Lung (tissue), 17 donors: ENCODE measurements at places on chromosomes 5 and 9. TPM values are rescaled to one million over a fixed set of nuclear protein-coding genes. Genes with fewer than 3 reads are reported as not detected.

GRCh38 chr5:122870219-122870856 lies 24.9 kb downstream of the SNX24 start:
- DNase-seq: no peak

DNA sequence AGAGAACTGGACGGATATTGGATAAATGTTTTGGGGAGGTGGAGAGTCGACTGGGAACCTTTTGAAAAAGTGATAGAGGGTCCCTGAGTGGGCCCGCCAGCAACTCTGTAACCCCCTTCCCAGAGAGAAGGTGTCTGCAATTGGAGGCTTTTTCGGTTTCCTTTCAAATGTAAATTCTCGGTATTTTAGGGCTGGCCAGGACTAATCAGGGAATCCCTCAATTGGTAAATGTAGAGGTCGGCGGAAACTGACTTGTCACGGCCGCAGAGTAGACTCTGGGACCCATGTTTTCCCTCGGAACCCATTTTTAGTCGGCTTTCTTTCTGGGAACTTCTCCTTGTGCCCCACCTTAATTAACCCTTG lies 524 bp downstream of the CCNB1 start:
- peak; percentile 20 for DNase-seq

DNA sequence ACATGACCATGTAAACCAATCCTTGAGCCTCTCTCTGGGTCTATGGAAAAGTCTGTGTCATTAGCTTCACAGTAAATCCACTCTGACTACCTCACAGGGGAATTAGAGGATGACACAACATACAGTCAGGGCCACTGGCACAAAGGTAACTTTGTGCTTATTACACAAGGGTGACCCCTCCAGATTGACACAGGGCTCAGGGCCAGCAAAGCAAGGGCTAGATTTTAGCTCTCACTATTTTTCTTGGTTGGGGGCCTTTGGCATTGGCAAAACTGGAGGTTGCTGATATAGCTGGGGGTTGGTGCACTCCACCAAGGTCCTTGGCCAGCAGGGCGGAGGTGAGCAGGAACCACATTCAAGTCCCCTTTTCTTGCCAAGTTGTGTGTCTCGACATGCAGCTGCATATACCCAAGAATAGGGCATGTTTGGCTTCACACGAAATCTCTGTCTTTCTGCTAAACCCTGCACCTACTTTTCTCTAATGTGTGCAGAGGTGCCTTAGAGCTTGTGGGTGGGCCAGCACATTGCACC lies 15.2 kb upstream of the OSMR start:
- DNase-seq: no peak

DNA sequence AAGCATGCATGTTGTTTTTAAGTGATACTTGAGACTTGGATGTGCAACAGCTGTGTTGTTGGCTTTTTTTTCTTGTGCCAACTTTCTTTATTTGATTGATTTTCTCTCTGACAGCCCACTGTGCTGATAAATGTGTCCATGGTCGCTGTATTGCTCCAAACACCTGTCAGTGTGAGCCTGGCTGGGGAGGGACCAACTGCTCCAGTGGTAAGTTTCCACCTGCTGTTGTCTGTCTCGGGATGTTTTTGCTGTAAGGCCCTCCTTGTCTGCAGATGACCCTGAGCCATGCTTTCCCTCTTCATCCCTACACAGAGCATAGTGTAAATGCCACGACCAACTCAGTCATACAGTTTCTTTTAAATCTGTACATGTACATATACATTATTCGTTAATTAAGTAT lies 79.2 kb downstream of the MEGF10 start:
- DNase-seq: no peak

DNA sequence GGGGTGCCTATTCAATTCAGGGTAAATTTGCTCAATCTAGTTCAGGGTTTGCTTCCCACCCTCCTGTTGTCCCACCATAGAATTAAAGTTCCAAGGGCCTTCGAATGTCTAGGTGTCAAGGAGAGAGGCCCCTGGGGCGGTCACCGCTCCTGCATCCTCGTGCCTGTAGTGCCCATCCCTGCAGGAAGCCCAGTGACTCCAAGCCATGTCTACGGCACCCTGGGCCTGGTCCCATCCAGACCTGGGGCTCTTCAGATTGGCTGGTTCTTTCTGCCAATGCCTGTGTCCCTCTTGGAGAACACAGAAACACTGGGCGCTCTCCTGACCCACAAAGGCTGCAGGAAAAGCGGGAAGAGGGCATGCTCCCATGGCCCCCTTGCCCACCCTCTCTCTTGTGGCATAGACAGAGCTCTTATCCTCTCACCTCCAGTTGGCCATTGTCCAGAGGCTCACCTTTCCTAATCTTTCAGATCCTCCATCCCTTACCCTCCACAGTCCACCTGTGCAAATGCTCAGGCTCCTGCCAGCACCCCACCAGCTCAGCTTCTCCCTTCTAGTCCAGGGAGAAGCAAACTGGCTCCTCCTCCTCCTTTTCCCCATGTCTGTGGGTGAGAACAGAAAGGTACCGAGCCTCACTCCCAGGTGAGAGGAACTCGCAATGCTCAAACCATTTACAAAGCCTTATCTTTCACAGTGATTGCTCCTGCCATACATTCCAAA lies 253.0 kb upstream of the IRX2 start:
- DNase-seq: no peak

GRCh38 chr9:6634444-6634843 lies 11.1 kb downstream of the GLDC start:
- DNase-seq: no peak

GRCh38 chr5:96851312-96852062 lies 24.8 kb upstream of the ERAP2 start:
- DNase-seq: no peak

DNA sequence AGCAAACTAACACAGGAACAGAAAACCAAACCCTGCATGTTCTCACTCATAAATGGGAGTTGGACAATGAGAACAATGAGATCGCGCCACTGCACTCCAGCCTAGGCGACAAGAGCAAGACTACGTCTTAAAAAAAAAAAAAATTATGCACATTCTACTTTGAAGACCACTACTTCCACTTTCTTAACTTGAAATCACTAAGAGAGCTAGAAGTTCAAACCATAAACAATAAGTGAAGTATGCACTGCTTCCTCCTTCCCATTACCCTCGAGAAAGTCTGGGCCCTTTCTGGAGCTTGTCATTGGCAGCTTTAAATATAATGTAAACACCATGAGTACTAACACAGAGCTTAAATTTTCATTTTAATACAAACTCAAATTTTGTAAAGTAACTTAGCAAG lies 94.9 kb downstream of the TLE1 start:
- no peak for DNase-seq

- DNase-seq: no peak
Observed at GRCh38 chr9:120646948-120647347, 67.0 kb upstream of the CDK5RAP2 start.

DNA sequence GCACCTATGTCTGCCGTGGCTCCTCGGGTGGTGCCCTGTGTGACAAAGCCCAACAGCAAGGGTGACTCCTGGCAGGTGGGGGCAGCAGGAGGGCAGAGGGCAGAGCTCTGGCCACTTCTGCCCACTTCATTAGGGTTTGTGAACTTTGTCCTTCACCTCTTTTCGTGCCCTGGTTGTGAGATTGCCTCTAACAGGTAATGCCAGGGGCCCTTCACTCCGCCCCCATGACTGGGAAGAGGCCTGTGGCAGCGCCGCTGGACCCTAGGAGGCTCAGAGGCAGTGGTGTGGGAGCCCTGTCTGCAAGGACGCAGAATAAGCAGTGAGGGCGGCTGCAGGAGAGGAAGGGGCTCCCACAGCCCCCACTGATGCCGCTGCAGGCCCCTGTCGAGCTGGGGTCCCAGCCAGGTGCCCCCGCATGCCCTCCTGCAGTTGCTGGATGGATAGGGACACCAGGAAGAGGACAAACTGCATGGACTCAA lies 108.7 kb upstream of the LMX1B start:
- DNase-seq: no peak

DNA sequence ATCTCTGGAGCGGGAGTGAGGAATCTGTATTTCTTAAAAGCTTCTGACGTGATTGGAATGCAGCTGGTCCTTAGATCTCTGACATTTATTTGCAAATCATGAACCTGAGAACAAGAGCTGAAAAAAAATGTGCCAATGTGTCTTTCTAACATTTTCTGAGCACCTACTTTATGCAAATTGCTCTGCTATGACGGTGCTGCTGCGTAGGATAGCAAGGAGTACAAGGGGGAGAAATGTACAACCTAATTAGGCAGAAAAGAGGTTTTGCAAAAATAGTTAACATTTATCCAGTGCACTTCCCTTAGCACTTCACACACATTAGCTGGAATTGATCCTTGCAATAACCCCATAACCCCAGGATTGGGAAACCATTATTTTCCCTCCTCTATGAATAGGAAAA lies 357.5 kb downstream of the TLE4 start:
- DNase-seq: no peak

DNA sequence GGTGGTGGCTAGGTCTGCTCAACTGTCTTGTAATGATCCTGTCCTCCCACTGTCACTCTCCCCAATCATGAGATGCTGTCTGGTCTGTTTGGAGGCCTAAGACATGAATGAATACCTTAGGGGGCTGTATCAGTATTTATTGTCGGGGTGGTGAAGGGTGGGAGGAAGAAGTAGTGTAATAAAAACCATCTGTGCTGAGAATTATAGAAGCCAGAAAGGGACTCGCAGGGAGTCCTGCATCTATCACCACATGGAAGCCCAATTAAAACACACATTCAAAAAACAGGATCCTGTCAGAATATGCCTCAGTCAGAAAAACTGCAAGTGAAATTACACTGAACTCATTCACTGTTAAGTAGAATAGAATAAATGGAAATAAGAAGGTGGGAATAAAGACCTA lies 1134.3 kb upstream of the C9orf72 start:
- no peak for DNase-seq

GRCh38 chr5:57805732-57806131 lies 323.1 kb upstream of the ACTBL2 start:
- DNase-seq: no peak

DNA sequence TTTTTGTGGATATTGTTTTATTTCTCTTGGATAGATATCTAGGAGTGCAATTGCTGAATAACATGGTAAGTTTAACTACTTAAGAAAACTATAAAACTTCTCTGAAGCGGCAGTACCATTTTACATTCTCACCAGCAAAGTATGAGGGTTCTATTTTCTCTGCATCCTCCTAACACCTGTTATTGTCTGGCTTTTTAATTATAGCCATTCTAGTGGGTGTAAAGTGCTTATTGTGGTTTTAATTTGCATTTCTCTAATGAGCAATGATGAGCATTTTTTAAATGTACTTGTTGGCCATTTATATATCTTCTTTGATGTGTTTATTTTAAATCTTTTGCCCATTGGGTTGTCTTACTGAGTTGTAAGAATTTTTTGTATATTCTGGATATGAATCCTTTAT lies 28.7 kb downstream of the SMIM32 start:
- no peak for DNase-seq

DNA sequence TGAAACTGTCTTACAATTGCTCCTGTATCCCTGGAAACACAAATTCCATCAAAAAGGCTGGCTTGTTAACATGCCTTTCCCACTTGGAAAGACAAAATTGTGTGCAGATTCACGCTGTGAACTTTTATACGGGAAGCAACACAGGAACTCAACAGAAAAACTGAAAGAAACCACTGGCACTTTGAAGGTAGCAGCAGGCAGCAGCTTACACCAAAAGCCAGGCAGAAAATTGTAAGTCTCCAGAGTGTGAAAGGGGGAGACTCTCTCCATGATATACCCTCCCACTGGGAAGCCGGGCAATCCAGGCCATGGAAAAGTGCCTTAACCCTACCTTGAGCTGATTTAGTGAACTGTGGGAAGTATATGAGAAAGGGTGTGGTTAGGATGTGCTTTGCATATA lies 943.7 kb downstream of the CDH18 start:
- DNase-seq: no peak

- no peak for DNase-seq
Observed at GRCh38 chr5:107778647-107779046, 107.9 kb upstream of the EFNA5 start.

GRCh38 chr5:29462241-29462640 lies 1731.2 kb upstream of the CDH6 start:
- DNase-seq: no peak

GRCh38 chr5:67020096-67020615 lies 176.4 kb downstream of the CD180 start:
- no peak for DNase-seq

GRCh38 chr5:109563739-109564138 lies 126.0 kb upstream of the MAN2A1 start:
- DNase-seq: no peak

DNA sequence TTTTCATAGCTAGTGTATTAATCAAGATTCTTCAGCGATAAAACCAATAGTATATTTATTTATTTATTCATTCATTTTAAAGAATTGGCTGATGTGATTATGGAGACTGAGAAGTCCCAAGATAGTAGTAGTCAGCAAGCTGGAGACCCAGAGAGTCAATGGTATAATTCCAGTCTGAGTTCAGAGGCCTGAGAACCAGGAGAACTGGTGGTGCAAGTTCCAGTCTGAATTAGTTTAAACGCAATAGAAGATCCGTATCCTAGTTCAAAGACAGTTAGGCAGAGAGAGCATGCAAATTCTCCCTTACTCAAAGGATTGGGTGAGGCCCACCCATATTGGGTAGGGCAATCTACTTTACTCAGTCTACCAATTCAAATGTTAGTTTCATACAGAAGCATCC lies 364.2 kb upstream of the RPS23 start:
- no peak for DNase-seq

GRCh38 chr5:150442699-150443080 lies 6.8 kb downstream of the RPS14 start:
- no peak for DNase-seq

DNA sequence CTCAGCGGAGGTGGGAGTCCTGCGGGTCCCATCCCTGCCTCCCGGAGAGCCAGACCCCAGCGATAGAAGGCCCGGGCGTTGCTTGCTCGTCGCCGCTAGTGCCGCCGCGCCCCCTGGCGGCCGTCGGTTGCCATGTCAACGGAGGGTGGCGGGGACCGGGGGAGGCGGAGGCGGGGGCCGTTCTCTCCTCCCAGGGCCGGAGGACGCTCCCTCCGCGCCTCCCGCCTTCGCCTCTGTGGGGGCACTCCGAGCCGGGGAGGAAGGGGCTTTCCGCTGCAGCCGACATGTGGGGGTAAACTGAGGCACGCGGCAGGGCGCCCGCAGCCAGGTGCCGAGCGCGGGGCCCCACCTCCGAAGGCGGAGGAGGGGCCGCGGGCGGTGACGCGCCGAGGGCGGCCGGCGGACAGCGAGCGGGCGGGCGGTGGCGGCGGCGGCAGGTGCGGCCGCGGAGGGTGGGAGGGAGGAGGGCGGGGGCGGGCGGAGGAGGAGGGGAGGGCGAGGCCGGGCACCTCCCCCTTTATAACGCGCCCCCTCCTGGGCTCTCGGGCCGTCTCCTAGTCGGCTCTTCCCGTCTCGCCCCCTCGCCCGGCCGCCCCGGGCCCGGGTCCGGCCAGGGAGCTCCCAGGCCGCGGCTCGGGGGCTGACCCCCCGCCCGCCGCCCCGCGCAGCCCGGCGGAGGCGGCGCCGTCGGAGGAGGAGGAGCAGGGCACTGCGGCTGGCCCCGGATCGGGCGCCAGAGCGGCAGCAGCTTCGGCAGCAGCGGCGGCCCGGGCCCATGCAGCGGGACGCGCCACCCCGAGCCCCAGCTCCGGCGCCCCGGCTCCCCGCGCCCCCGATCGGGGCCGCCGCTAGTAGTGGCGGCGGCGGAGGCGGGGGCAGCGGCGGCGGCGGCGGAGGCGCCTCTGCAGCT lies 556 bp upstream of the CDK9 start:
- peak; percentile 88 for DNase-seq

GRCh38 chr9:6931913-6932312 lies 174.1 kb downstream of the KDM4C start:
- DNase-seq: no peak

PCDHA4 gene
- total RNA-seq: 1.6 TPM

SGTB gene
- total RNA-seq: 10.9 TPM

GALNT12 gene
- total RNA-seq: 35.0 TPM

DBH gene
- total RNA-seq: 0.06 TPM

SOHLH1 gene
- not detected for total RNA-seq

STK32A gene
- 7.1 TPM for total RNA-seq

CCDC180 gene
- total RNA-seq: 14.3 TPM

PDLIM4 gene
- 7.3 TPM for total RNA-seq
